Fibroblast of upper back skin (primary cell): ENCODE measurements at places on chromosomes 13 and 19.

DNA sequence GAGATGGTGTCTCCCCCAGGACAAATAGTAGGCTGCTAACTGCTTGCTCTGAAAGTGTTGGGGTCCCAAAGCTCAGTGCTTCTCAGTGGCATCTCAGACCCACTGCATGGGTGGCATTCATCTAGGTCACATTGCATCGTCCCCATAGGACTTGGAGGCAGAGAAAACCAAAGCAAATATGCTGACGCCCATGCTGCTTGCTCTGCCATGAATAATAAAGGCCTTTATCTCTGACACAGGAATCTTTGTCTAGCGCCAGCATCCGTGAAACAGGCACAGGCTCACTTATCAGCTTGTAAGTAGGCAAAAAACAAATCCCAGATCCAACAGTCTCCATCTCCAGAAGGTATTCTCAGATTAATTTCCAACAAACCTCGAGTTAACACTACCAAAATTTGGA lies 18.9 kb upstream of the IPO5 start:
- DNase-seq, result no peak

DNA sequence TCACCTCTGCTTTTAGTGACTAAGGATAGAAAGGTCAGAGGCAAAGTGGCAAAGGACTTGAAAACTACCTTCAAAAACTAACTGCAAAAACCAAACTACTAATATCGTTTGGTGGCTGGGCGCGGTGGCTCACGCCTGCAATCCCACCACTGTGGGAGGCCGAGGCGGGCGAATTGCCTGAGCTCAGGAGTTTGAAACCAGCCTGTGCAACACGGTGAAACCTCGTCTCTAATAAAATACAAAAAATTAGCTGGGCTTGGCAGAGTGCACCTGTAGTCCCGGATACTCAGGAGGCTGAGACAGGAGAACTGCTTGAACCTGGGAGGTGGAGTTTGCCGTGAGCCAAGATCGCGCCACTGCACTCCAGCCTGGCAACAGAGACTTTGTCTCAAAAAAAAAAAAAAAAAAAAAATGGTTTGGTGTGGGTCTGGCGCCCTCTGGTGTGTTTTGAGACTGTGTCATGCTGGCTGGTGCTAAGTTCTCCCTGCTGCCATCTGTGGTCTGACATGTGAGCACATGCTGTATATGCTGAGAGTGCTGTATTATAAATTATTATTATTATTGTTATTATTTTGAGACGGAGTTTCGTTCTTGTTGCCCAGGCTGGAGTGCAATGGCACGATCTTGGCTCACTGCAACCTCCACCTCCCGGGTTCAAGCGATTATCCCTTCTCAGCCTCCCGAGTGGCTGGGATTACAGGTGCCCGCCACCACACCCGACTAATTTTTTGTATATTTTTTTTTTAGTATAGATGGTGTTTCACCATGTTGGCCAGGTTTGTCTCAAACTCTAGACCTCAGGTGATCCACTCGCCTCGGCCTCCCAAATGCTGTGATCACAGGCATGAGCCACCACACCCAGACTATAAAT lies 36.0 kb upstream of the RNF17 start:
- DNase-seq, result peak; percentile 80

DNA sequence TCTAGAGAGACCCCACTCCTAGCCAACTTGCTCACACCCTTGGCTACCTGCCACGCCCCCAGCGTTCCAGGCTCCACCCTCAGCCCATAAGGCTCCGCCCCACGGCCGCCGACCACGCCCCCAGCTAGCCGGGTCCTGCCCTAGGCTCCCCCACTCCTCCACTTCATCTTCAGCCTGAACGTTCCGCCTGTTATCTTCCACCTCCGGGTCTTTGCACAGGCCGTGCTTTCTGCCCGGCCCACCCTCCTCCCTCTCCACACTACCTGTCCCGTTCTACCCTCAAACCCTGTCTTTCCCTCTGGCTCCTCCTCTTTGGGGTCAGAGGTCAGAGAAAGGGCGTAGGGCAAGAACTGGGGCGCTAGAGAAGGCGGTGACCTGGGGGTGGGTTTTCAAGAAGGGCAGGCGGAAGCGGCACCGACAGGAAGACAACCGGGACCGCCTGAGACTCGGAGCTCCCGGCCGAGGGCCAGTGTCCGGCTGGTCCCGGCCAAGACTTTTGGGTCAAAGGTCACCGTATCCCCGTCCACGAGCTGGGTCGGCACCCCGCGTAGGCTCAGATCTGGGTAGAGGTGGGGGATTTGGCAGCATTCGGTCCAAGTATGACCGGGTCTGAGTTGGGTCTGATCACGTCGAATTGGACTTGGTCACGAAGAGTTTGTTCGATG lies 2.2 kb downstream of the PDE4C start:
- DNase-seq, result no peak

GRCh38 chr19:51771376-51772130 lies 10.6 kb downstream of the FPR2 start:
- DNase-seq, result no peak

- DNase-seq, result peak; percentile 51
Observed at GRCh38 chr19:38142176-38143035, 81.6 kb downstream of the DPF1 start.

- DNase-seq, result no peak
Observed at GRCh38 chr19:1954532-1954933, 13.6 kb downstream of the CSNK1G2 start.

DNA sequence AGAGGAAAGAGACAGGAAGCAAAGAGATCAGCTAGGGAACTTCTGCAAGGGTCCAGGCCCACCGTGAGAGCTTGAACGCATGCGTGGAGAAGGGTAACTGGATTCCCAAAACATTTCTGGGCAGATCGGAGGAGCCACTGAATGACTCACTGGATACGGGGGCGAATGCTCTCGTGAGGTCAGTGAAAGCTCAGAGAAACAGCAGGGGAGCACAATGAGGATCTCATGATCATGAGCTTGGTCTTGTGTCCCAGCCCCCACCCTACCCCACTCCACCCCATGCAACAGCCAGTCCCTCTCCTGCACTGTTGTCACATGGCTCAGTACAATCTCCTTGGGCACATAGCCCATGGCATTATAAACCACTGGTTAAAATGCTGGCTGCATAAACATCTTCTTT lies 40.6 kb downstream of the DCLK1 start:
- no peak for DNase-seq

DNA sequence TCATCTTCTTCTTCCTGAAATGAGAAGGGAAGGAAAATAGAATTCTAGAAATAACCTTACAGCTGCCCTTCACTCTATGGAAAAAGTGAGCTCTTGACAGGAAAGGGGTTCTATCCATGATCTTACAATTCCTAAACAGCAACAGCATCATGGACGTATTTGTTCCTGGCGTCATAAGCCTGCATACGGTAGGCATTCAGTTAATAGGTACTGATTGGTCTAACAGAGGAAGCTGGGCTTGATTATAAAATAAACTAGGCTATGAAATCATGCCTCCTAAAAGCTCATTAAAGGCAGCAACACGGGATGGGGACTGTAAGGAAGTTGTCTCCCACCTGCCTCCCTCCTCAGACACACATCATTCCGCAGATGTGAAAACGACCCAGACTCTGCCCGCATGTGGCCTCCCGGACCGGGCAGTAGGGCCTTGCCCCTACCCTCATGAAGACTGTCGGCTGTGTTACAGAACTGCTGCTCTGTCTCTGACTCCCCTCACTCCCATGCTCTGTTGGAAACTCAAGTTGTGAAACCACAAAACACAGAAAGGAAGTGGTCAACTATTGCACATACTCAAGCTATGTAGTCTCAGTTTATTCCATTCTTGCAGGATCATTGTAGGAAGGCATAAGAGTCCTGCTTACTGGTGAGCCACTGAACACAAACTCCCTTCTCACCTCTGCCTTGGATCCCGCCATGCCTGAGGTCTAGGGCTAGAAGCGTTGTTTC lies 129.8 kb downstream of the DLEU7 start:
- peak; percentile 93 for DNase-seq

DNA sequence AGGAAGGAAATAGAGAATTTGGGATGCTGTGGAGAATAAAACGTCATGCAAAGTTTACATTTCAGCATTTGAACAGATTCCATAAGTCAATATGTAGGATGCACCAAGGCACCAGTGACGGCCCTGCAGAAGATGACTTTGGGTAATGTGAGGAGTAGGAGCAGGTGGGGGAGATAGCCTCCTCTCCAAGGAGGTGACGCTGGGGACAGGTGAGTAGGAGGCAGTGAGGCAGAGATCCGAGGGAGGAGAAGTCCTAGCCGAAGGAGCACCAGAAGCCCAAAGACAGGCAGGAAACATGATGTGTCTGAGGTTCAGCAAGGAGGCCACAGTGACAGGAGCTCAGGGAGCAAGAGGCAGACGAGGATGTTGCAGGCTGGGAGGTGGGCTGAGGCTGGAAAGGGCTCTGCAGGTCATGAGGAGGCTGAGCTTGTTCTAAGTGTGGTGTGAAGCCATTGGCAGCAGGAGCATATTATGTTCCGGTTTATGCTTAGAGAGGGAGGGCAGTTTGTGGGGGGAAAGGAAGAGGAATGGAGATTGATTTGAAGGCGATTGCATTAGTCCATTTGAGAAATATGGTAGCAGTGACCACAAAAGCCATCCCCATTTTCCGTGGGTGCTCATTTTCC lies 55.7 kb upstream of the C1QTNF9 start:
- no peak for DNase-seq

DNA sequence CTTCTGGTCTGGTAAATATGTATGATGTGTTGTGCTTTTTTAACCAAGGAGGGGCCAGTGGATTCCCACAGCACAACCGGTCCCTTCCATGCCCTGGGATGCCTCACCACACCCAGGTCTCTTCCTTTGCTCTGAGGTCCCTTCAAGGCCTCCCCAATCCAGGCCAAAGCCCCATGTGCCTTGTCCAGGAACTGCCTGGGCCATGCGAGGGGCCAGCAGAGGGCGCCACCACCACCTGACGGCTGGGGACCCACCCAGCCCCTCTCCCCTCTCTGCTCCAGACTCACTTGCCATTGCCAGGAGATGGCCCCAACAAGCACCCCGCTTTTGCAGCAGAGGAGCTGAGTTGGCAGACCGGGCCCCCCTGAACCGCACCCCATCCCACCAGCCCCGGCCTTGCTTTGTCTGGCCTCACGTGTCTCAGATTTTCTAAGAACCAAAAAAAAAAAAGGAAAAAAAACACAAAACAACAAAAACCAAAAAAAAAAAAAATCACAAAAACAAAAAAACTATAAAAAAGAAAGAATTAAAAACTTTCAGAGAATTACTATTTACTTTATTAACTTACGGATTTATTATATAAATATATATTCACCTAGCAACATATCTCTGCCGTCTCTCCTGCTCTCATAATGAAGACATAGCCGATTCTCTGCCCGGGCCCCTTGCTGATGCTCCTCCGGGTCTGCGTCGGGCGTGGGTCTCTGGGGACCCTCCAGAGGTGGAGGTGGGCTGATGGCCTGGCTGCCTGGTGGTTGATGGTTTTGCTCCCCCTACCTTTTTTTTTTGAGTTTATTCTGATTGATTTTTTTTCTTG lies 14.4 kb downstream of the CAPN12 start:
- peak; percentile 50 for DNase-seq

- DNase-seq, result no peak
Observed at GRCh38 chr19:17929056-17929455, 3.8 kb upstream of the CCDC124 start.

DNA sequence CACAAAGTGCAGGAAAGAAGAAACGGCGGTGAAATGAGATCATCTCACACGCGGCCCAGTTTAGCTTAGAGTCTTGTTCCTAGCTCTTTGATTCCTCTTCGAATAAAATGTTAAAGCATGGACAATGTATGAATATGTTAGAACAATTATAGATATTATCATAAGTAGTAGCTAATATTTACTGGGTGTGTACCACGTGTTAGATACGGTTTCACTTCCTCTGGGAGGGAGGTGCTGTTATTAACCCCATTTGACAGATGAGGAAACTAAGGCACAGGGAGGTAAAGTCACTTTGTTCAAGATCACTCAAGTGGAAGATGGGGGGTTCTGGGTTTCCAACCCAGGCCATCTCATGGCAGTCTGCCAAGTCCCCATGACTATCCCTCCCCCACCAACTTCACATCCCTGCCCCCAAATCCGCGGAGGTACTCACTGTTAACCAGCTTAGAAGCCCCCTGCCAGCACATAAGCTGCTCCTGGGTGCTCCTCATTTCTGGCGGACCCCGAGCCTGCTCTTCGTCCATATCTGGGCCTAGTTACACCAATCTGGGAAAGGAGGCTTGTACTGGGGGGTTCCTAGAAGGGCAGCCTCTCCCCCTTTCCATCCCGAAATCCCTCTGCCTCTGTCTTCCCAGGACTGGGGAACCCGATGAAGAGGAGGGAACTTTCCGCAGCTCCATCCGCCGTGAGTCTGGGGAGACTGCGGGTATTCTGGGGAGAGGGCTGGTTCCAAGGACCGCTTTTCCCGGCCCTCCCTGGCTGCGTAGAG lies 1.0 kb upstream of the FXYD7 start:
- DNase-seq, result no peak

GRCh38 chr19:35267818-35268535 lies 785 bp upstream of the USF2 start:
- DNase-seq, result peak; percentile 70

DNA sequence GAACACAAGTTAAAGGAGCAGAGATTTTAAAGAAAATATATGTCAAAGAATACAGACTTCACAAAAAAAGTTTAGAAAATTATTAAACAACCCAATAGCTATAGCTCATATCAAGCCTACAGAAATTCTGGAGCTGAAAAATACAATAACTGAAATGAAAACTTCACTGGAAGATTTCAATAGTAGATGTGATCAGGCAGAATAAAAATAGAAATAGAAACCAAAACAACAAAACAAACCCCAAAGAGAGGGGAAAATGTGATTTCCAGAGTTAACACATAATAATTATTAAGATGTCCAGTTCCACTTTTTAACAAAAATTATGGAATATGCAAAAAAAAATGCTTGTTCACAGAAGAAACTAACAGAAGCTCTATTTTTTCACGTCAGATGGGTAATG lies 23.6 kb downstream of the LRRC63 start:
- DNase-seq, result no peak

GRCh38 chr13:108377646-108378206 lies 108.2 kb downstream of the TNFSF13B start:
- no peak for DNase-seq

DNA sequence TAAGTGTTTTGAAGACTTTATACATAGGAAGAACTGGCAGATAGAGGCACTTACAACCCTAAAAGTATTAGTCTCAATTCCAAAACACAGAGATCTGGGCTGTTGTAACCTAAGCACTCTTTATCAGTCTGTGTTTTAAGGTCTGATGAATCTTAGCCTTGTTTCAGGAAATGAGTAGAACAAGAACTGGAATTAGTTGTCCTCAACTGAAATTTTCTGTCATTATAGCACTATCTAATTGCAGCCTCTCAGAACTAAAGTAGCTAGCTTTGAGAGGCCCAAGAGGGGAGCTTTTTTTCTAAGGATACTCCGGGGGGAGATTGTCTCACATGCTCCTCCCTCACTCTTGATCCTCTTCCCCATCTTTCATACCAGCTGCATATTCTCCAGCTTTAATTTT lies 13.1 kb downstream of the HNRNPM start:
- DNase-seq, result no peak

GRCh38 chr13:25384758-25385410 lies 13.1 kb downstream of the ATP8A2 start:
- DNase-seq, result no peak

GRCh38 chr13:32783067-32783466 lies 196.8 kb downstream of the PDS5B start:
- DNase-seq, result peak; percentile 30

- DNase-seq, result no peak
Observed at GRCh38 chr19:50897191-50897607, 14.0 kb downstream of the KLK4 start.

GRCh38 chr19:8884416-8884815 lies 52.2 kb downstream of the MBD3L1 start:
- no peak for DNase-seq
